ENCODE measurements at places on chromosomes 5 and 9.

DNA sequence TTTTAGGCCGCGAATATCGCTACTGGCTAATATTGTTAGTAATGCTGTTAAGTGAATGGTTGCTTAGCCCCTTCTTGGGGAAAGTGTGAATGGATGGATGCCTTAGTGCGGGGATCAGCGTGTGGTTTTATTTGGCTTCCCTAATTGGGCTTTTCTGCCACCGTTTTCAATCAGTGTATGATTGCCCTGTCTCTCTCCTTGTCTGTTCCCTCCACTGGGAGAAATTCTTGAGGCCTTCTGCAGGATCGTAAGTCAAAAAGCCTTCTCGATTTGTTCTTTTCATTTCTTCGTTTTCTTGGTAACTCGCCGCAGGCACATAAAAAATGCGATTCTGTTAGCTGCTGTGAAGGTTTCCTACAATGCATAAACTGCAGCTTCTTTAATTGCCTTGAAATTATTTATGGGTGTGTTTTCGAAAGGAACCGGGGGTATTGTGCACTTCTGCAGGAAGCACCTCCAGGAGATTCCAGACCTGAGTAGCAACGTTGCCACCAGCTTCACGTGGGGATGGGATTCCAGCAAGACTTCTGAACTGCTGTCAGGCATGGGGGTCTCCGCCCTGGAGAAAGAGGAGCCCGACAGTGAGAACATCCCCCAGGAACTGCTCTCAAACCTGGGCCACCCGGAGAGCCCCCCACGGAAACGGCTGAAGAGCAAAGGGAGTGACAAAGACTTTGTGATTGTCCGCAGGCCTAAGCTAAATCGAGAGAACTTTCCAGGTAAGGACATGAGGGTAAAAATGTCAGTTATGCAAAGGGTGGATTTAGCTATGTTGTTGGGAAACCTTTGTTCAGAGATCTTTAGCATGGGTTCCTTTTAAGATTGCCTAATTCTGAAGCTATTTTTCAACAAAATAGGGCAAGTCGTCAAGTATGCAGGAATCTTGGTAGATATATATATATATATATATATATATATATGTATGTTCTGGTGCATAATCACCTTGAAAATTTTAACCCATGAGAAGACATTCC lies 700 bp downstream of the SKP2 start:
- no peak for DNase-seq

GRCh38 chr5:68372161-68372560 lies 156.6 kb downstream of the PIK3R1 start:
- no peak for DNase-seq

DNA sequence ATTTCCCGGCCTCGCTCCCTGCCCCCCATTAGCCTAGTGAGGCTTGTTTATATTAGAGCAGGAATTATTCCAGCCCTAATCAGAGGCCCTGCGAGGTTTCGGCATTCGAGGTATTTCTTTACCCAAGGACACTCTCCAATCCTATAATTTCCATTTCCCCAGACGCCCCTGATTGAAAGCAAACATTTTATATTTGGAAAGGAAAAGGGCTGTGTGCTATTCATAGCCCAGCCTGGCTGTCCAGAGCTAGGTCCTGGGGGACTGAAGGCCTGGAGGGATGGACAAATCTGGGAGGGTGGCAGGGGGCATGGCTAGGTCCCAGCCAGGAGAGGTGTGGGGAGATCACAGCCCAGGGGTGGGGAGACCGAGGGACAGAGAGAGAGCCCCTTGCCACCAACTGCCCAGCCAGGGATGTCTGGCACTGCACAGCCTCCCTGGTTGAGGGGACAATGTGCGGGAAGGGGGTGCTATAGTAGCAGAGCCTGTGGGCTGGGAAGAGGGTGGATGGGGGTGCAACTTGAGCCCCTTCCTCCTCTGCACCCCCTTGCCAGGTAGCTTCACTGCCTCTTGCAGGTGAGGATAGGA lies 125.1 kb downstream of the BARX1 start:
- no peak for DNase-seq

- DNase-seq, result no peak
Observed at GRCh38 chr9:92463984-92464383, 18.3 kb downstream of the ASPN start.

GRCh38 chr5:139635606-139636206 lies 12.4 kb upstream of the CXXC5 start:
- peak; percentile 43 for DNase-seq

DNA sequence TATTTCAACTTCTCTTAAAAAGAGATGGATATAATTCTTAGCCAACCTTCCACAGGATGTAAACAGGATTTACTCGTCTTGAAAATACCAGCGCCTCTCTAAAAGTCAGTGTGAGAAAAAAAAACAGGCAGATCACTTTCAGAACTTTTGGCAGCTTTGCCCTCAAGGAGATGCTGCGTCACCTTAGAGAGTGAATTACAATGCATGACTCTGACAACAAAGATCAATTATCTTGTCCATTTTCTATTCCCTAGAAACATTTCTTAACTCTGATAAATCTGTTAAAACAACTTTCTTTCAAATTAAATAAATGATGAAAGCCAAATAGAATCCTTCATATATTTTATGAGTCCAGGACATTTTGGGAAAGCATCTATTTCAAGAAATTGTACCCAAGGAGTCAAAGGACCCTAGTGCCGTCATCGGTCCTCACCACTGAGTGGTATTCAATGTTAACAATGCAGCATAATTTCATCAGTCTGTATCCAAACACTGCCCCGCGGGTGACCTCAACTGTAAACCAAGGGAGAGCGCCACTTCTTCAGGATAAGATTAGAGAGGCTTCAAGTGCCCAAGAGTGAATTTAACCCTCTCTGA lies 536.0 kb downstream of the PDE4D start:
- DNase-seq, result no peak

DNA sequence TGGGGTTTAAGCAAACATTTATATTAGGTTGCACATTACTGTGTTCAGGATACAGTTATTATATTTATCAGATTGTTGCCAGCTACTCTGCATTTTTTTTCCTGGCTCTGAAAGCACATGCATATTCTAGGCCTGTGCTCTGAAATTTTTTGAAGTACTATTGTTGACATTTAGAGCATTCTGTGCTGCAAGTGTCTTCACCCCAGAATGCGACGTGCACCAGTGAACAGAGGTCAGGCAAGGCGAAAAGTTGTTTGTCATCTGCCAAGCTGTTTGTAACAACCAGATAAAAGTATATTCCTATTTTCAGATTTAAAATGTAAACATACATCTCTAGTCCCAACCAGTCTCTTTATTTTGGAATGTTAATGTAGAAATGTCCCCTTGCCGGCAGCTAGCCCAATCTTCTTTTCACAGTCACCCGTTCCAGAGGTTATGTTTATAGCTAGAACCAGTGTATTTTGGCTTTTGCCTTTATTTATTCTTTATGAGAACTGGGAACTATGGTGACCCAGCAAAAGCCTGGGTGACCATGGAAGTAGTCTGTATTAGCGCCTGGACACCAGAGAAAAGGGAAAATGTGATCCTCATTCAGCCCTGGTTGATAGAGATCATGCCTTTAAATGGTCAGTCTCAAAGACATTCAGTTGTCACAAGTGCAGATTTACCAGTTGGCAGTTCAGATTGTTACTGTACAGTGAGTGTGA lies 84.6 kb downstream of the NDUFAF2 start:
- no peak for DNase-seq

DNA sequence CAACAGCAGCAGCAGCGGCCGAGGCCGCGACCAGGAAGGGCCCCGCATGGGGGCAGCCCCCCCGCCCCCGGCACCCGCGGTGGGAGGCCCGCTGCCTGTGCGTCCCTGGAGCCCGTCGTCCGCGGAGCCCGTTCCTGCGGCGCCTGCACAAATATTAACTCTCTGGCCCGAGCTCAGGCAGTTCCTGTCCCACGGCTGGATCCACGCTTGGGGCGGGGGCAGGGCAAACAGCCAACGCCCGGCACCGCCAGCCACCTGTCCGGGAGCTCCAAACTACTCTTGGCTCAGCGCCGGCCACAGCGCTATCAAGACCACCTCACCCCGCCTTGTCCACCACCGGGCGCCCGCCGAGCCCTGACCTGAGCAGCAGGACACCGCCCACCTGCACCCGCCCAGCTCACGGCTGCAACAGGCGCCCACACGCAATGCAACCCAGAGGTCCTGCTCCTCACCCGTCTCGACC lies at the start of gene LRRC26:
Gene LRRC26 (minus strand): TSS at position 156 of the 463 bp plus-strand sequence. CDS start 108 bp downstream, at position 48.
- DNase-seq, result no peak

DNA sequence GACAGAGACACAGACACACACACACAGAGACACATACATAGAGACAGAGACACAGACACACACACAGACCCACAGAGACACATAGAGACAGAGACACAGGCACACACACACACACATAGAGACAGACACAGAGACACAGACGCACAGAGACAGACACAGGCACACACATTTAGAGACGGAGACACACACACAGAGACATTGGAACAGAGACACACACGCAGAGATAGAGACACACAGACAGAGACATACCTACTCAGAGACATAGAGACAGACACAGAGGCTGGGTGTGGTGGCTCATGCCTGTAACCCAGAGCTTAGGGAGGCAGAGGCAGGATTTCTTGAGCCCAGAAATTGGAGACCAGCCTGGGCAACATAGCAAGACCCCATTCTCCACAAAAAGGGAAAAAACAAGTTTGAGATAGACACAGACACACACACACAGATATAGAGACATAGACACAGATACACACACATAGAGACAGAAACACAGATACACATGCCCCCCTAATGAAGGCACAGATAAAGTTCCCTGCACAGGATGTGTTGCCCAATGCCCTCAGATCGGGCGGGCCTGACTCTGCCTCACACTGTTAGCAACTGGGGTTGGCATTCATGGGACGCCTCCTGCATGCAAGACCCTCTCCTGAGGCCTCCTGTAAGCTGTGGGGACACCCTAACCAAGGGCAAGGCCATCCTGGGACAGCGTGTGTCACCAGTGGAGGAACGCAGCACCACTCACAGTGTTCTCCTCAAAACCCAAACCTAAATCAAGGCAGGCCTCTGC lies 3.3 kb upstream of the RALGDS start:
- DNase-seq, result no peak

- DNase-seq, result no peak
Observed at GRCh38 chr9:124365036-124365435, 50.2 kb downstream of the PSMB7 start.

DNA sequence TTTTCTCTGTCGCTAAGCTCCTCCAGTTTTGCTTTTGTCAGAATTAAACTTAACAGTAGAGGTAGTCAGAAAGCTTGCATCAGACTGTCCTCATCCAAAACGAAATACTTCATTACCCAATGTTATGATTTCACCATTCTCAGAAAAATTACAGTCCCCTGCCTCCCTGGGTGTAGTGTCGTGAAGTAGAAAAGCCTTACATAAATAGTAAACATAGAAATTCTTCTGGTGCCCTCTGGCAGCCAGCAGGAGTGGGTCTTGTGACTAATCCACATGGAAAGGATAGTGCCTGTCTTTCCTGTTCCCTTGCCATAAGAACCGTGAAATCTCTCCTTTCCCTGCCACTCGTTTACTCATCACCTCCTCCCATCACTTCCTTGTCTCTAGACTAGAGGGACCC lies 230.6 kb downstream of the GNA14 start:
- no peak for DNase-seq

- no peak for DNase-seq
Observed at GRCh38 chr5:150305557-150305956, 2.9 kb upstream of the ARSI start.

DNA sequence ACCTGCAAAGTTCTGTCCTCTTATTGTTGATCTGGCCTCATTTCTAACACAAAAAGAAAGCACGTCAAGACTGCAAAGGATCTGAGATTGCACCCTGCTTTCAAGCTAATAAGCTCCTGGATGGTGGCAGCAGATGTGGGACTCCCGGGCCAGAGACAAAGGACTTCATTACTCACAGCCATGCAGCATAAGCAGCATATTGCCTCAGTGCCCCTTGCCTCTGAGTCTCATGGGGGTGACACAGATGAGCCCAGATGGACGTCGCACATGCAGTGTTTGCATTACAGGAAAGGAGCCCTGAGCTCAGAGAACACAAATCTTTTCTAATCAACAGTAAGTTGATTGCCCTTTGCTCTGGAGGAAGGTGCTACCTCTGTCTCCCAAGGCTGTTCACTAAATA lies 105.0 kb downstream of the SLC28A3 start:
- DNase-seq, result no peak

DNA sequence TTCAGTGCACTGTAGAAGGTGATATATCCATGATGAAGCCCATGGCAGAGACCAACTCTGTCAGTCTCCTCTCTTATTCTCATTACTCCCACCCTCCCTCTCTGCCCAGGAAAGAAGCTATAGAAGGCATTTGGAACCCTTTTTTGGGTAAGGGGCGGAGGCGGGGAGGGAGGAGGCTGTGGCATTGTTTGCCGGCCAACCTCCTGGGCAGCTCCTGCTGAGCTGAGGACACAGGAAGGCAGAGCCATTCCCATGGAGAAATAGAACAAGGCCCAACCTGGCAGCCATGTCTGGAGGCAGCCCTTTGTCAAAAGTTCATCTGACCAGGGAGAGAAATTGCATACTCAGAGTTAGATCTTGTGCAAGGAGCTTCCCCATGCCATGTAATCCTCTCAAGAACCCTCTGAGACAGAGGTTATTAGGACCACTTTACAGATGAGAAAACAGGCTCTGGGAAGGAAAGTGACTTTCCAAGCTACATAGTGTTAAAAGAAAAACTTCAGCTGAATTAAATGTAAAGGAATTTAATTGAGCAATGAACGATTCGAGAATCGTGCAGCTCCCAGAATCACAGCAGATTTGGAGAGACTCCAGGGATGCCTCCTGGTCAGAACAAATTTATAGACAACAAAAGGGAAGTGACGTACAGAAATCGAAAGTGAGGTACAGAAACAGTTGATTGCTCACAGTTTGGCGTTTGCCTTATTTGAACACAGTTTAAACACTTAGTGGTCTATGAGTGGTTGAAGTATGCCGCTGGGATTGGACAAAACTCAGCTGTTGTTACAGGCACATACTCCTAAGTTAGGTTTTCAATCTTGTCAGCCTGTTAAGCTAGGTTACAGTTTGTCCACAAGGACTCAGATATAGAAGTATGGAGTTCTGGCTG lies 158.6 kb downstream of the MELK start:
- DNase-seq, result peak; percentile 5

DNA sequence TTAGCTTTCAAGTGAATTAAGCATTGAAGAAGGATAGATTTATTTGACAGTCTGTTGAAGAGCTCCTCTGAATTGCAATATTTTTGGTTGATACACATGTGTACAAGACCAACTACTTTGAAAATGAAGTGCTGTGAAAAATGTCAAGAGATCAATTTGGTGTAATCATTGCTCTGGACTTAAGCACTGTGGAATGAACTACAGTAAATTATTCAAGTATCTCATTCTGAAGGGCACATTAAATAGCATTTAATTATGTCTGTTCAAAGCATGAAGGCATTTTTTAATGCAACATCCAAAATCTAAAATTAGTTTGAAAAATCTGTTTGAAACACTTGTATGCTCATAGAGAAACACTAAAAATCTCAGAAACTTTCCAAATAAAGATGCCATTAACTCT lies 107.5 kb downstream of the CDH18 start:
- no peak for DNase-seq

GRCh38 chr9:100640447-100641050 lies 62.7 kb downstream of the CAVIN4 start:
- no peak for DNase-seq

- no peak for DNase-seq
Observed at GRCh38 chr9:93654351-93654961, 78.1 kb downstream of the PHF2 start.

GRCh38 chr5:5886812-5887486 lies 464.5 kb downstream of the ICE1 start:
- peak; percentile 12 for DNase-seq
